ENCODE measurements at places on chromosomes 3 and 15.

- DNase-seq: no peak
Measured at GRCh38 chr3:167940241-167940640, 155.5 kb downstream of the GOLIM4 start.

DNA sequence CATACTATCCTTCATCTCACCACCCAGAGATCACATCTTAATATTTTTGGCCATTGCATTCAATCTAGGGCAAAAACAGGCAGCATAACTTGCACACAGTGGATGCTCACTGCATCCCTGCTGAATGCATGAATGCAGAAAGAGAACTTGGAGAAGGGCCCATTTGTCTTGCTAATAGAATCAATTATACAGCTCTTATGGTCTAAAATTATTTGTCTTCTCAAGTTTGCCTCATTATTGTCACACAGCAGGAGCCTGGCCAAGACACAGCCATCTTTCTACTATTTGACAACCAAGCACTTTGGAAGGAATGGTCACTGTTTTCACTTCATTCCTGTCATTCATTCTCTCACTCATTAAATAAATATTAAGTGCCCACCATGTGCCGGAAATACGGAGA, 1.2 kb upstream of the ARHGEF26 start:
- DNase-seq: no peak

DNA sequence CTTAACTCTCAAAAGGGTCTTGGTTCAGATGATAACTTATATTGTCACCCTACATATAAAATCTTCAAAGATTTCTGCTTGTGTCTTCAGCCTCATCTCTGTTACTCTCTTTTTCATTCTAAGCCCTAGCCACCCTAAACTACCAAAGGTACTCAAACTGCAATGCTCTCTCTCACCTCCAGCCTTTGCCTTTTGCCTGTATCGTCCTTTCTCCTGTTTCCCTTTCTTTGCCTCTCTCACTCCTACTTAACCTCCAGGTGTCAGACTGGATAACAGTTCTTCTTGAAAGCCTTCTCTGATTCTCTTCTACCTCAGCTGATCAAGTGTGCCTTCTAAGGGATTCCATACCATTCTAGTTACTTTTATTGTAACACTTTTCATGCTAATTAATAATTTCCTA, 149.8 kb downstream of the SERPINI1 start:
- DNase-seq: no peak

DNA sequence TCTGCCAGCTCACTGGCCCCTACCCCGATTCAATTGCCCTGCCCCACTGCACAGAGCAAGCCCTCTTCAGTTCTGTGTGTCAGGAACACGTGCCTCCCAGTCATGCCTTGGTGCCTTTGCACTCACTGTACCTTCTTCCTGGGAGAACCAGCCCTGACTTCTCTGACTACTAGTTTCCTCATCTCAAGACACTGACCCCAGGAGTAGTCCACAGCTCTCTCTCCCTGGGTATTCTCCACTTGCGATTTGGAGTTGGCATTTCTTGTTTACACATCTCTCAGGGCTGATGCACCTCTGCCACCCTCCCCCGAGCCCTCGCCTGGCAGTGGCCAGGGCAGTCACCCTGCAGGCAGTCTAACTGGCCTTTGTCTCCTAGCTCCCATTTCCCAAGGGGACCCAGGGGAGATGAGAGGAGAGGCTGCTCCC, 5.7 kb downstream of the CISH start:
- no peak for DNase-seq

DNA sequence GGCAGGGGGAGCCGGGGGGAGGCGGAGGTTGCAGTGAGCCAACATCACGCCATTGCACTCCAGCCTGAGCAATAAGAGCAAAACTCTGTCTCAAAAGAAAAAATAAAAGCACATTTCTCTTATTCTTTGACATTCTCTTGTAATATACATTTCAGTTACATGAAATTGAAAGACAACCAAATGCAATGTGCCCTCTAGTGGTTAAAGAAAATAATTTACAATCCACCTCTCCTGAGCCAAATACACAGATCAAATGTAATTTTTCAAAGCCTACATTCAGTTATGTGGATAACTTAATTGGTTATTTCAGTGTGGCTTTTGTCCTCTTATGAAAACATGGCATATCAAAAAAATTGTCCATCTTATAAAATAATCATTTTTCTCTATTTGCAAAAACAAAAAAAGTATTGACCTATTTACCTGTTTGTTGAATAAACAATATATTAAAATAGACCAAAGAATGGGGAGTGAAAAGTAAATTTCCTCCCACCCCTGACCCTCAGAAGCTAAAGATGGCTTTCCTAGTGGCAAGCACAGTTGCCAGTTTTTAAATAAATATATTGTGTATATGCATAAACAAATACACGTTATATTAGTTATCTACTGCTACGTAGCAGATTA, 14.2 kb upstream of the U2SURP start:
- DNase-seq: no peak

DNA sequence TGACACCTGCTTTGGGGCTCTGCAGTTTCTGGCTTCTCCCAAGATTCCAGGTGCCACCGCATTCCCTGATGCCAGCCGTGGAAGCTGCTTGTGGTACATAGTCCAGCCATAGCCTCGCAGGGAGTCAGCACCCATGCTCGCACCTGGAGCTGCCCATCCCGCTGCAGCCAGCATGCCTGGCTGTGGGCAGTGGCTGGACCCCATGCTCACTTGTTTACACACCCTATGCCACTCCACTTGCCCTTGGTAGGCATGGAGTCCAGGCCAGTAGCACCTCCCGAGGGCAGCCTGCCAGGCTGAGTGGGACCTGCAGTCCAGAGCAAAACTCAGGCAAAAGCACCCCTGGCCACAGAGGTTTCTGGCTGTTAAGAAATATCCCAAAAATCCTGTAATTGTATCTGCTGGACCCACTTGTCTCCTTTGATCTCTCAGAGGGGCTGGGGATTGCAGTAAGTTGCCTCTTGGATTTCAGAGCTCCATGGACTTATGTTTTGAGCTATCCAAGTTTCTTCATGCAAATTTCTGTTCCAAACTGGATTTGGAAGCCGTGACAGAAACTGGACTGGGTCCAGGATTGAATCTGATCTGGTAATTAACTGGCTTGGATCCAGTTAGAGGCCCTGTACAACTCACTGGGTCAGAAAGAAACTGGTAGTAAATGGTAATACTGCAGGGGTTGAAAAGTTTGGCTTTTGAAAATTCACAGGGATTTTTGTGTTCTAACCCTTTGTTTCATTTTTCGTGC, 149.3 kb downstream of the FMN1 start:
- DNase-seq: no peak

DNA sequence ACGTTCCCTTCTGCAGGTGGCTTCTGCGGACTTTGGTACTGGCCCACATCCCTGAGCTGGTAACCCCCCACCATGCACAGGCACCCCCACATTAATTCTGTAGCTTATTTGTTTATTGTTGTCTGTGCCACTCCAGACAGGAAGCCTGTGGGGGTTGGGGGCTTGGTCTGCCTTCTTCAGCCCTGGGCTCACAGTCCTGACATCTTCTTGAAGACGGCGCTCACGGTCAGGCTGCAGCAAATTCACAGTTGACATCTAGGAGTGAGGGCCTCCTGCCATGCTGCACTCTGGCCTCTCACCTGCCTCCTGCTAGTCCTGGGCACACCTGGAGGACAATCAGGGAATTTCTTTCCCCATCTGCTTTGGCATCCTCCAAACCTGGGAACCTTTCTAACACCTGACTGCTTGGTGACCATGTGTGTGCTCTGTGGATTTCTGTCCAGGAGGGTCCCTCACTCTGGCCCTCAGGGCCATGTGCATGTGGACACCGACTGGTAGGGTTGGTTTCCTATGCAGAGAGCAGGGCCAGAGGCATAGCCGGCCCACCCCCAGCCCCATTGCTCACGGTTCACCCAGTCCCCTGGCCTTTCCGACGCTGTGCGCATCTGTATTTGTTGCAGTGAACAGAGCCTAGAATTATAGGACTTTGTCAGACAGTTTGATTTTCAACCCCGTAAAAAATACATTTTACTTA, 68.8 kb downstream of the APBA2 start:
- no peak for DNase-seq

GRCh38 chr3:81592101-81592500, 169.3 kb downstream of the GBE1 start:
- no peak for DNase-seq

DNA sequence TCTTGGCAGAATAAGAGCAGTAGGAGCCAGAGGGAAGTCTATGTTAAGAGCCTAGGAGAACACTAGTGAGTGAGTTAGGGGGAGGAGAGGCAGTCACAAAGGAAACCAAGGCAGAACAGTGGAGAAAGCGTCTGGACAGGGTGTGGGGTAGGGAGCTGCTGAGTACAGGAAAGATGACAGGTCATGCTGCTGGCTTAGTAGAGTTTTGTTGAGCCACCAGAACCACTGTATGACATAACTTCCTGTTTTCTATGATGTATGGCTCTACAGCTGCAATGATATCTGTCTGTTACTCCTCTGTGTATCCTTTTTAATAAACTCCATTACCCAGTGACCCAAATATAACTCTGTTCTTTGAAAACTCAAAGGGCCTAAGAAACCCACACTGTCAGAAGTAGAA, 10.6 kb upstream of the STT3B start:
- DNase-seq: no peak

- no peak for DNase-seq
Measured at GRCh38 chr15:26634319-26634718, 138.5 kb downstream of the GABRB3 start.

GRCh38 chr3:133532951-133533350, 40.5 kb upstream of the CDV3 start:
- DNase-seq: no peak

All from stimulated activated CD8-positive, alpha-beta memory T cell treated with anti-CD3 and anti-CD28 coated beads, Interleukin-12 subunit alpha, Interleukin-12 subunit beta, amount 100 ng/mL, for 1 hour (primary cell).